Fibroblast of skin of scalp (primary cell): ENCODE measurements at places on chromosomes 7 and 10.
A peak's percentile ranks its signal among the peaks of the same experiment; 100 is the strongest.

GRCh38 chr10:12844811-12845483, 156.6 kb downstream of the CCDC3 start:
- peak; percentile 88 for DNase-seq

- DNase-seq = no peak
Observed at GRCh38 chr10:58094985-58095718, 172.5 kb downstream of the IPMK start.

- peak; percentile 35 for DNase-seq
Observed at GRCh38 chr7:101258243-101258731, 13.4 kb upstream of the FIS1 start.

DNA sequence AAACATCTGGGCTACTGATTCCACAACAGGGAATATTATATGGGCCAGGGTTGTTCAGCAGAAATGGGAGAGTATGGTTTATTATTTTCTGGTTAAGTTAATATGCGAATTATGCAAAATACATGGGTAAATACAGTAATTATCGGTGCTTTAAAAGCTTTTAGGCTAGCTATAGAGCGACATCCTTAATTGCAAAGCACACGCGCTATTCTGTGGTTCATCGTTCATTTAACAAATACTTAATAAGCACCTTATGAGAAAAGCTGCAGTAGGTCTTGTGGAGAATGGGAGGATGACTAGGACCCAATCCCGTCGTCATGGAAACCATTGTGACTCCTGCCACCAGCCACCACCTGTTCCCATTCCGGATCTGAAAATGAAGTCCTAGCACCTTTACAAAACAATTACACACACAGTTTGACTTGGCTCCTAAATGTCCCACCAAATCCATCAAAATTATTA, 623 bp upstream of the CEP41 start:
- no peak for DNase-seq

GRCh38 chr10:121005948-121006587, 154.9 kb downstream of the WDR11 start:
- DNase-seq = no peak

DNA sequence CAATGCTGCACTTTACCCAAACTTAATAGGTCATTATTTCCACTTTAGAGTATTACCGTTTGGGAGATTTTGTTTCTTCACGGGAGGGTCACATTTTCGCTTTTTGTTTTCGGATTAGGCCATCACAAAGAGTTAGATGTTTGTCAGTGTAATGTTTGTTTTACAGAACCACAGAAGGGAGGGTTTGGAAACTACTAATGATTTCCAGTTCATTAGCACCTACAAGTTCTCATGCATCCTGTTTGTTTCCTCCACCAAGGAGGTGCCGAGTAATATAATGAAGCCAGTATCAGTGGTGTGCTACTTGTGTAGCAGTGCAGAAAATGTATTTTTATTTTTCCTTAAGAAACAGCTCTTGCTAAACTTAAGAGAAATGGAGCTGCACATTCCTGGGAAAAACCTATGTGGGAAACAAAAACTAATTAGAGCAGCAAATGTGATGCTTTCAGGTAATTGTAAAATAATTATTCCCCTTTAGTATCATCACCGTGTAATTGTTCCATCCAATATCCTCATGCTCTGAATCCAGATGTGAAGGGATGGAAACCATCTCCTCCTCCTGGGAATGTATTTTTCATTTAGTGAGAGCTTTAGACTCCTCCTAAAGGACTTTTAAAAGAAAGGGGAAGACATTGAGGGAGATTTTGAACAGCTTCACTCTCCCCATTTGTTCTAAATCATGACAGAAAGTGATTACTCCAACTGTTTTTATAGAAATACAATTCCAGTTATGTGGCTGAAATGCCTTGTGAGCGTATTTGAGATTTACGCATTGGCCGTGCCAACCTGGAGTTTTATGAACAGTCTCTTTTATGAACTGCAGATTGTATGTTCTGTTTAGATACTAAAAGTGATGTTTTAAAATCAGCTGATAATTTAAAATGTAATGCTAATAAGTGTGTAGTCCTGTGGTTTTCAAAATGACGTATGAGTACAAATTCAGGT, 5.6 kb downstream of the CELF2 start:
- no peak for DNase-seq

GRCh38 chr10:33557313-33557712, 222.8 kb upstream of the NRP1 start:
- DNase-seq = no peak

- peak; percentile 83 for DNase-seq
Observed at GRCh38 chr7:92835261-92835850, 1.0 kb downstream of the CDK6 start.

DNA sequence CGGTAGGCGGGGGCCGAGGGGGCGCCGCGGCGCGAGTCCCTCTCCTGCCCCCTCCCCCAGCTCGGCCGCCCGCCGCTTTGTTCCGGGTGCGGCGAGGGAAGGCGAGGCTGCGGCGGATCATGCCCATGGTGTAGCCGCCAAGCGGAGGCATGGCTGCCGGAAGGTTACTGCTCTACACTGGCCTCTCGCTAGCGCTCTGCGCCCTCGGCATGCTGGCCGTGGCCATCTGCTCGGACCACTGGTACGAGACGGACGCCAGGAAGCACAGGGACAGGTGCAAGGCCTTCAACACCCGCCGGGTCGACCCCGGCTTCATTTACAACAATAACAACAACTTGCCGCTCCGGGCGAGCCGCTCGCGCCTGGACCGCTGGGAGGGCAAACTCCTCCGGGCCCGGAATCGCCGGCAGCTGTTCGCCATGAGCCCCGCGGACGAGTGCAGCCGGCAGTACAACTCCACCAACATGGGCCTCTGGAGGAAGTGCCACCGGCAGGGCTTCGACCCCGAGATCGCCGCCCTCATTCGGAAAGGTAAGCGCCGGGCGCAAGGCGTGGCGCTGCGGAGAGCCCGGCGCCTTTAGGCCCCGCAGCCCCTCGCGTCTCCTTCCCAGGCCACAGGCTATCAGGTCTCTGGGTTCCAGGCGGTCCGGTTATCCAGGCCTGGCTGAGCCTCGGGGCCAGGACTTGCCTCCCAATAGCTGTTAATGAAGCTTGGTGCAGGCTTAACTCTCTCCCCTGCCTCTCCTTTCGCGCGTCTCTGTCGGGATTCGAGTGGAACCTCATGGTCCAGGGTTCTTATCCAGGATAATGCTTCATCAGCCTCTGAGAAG, 513 bp downstream of the TMEM178B start:
- DNase-seq = no peak

GRCh38 chr7:148540041-148540738, 50.4 kb upstream of the C7orf33 start:
- peak; percentile 76 for DNase-seq

GRCh38 chr10:122640921-122641320, 58.7 kb downstream of the C10orf120 start:
- DNase-seq = no peak

DNA sequence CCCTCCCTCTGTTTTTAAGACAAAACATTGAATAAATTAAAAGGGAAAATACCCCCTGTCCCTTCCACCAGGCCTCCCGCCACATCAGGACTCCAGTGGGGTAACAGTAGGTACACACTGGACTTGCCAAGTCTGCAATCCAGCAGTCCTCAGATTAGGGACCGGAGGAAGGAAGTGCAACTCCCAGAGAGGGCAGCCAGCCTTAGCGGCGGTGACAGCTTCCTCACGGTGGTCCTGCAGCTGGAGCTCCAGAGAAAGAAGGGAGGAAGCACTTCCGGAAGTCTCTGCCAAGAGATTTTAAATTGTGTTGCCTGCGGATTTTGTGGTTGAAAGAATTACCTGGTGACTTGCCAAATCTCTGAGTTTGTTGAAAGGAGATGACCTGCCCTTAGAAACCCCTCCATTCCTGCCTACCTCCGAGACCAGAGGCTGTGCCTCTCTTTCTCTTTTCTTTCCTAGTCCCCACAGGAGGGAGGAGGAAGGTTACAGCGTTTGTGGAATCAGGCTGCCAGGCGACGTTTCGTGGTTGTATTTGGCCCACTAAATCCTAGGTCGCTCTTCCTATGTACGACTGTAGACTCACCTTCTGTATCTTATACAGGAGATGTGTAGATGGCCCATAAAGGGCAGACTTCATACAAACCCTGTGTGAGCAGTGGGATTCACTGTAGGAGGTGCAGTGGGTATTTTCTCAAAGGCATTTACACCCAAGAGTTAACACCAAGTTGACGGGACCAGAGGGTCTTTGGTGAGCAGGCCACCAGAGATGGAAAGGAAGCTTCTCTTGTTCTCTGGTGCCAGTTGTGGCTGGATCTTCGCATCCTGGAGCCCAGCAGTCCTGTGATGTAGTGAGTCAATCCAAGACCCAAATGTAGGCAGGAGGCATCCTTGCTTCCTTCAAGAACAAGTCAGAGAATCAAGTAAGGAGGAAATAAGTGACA, 77.9 kb downstream of the INSIG1 start:
- peak; percentile 8 for DNase-seq

DNA sequence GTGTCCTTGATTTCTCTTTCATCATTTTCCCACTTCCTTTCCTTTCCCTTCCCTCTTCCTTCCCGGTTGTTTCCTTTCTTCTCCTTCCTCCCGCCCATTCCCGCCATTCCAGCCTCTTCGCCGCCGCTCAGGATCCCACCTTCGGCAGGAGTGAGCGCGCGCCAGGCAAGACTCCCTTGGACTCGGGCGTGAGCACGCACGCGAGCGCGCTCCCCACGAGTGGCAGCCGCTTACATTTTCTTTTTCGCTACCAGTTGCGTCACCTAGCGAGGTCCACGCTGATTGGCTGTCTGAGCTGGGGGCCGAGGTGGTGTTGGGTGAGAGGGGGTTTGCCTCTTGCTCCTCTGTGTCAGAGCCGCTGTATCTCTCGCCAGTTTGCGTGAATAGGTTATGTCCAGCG, 11.8 kb downstream of the ZAN start:
- DNase-seq = peak; percentile 83

DNA sequence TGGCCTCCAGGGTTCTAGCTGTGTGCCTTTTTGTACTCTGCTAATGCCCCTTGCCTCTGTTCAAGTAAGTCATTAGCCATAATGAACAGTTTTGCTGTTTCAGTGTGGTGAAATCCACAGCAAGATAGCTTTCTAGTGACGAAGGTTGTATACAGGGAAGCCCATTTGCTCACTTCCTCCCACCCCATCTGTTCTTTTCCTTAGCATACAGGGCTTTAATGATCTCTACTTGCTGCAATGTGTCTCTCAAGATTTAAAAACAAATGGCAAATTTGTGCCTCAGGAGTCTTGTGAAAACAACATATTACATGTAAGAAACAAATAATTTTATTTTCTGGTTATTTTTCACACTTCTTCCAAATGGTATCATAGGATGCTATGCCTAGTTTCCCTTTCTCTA, 243.2 kb downstream of the CDK14 start:
- DNase-seq = no peak

GRCh38 chr10:76970711-76971519, 666.7 kb downstream of the KCNMA1 start:
- no peak for DNase-seq

- no peak for DNase-seq
Observed at GRCh38 chr7:145633513-145633912, 483.1 kb upstream of the CNTNAP2 start.

- no peak for DNase-seq
Observed at GRCh38 chr7:131288450-131288849, 39.2 kb upstream of the MKLN1 start.

- DNase-seq = no peak
Observed at GRCh38 chr10:131897297-131897899, 3.4 kb upstream of the PPP2R2D start.

GRCh38 chr10:114458955-114459354, 54.7 kb upstream of the AFAP1L2 start:
- DNase-seq = peak; percentile 25

DNA sequence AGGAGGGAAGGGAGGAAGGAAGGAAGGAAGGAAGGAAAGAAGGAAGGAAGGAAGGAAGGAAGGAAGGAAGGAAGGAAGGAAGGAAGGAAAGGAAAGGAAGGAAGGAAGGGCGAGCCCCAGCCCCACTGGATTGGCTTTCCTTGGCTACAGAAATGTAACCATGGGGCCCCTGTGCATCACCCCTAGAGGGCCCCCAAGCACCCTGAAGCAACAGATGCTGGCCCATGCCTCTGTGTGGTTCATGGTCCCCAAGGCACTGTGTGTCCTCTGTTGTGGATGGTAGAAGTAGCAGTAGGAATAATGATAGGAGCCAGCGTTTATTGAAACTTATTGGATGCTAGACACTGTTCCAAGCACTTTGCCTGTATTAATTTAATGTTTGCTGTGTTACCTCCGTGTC, 116.6 kb upstream of the MACROH2A2 start:
- peak; percentile 27 for DNase-seq

DNA sequence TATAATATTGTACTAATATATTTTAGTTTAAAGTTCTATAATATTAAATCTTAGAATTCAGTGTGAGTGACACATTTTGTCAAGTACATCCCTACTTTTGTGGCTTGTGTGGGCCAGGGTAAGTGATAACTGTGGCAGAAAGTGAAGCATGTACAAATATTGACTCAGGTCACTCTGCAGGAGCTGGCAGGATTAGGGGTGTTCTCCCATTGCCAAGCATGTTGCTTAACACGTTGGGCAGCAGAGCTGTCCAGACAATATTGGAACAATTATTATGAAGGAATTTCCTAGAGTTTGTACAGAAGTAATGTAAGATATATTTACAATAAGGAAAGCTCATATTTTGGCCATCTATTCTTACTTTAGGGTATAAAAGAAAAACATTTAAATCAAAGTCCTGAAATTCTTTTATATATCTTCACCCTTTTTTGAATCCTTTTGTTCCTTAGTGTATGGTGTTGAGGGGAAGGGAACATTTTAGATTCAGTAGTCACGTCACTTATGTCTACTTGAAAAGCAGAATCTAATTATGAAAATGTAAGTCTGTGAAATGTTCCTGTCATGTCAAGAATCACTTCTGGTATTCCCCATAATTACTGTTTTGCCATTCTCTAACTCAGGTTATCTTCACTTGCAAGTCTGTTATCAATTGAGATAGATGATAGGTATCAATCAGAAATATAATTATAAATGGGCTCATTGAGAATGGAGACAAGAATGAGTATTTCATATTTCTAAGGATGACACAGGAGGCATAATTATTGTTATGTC, 4.0 kb downstream of the HDAC9 start:
- no peak for DNase-seq

GRCh38 chr7:116526897-116527296, 2.1 kb downstream of the CAV1 start:
- no peak for DNase-seq

DNA sequence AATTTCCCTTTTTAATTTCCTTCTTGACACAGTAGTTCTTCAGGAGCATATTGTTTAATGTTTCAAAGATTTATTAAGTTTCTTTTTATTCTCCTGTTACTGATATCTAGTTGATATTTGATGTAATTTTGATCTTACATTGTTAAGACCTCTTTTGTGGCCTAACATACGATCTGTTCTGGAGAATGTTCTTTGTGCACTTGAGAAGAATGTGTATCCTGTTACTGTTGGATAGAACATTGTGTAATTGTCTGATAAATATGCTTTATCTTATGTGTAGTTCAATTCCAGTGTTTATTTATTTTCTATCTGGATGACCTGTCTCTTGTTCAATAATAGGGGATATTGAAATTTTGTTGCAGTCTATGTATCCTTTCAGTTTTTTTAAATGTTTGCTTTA, 106.7 kb downstream of the ITGB1 start:
- no peak for DNase-seq

DNA sequence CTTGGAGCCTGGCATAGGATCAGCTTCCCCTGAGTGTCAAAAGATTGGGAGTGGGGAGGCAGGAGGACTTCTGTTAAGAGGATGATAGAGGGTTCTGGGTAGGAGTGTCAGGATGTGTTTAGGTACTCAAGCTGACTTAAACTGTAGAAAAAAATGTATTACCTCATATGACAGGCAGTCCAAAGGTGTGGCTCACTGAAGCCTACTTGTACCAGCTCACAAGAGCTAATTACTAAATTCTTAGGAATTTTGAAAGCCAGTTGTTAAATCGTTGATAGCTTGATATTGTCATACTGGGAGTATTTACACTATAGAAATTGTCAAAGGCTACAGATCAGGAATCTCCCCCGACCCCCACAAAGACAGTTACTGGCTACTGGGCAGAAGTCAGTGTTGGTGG, 32.1 kb downstream of the FAS start:
- no peak for DNase-seq
